CD4-positive, alpha-beta T cell treated with Interleukin-21 for 1 hour (primary cell): ENCODE measurements at places on chromosomes 1 and 21.

DNA sequence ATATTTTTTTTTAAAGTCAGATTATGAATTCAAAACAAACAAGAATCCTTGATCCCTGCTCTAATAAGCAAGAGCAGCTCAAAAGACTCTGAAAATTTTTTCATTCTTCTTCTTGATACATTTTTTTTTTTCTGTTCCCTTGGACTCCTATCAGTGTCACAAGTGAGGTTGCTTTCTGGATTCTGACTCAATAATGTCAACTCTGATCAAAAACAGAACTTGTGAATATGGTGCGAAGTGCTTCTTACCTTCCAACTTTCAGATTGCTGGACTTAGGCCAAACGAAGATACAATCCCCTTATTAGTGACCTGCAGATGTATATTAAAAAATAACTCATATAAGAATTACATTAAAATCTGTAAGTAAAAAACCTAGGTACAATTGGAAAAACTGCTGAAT, 136.1 kb downstream of the GPATCH2 start:
- no peak for DNase-seq

- DNase-seq: no peak
Measured at GRCh38 chr1:198275597-198275996, 118.8 kb downstream of the NEK7 start.

- DNase-seq: no peak
Measured at GRCh38 chr1:30600706-30601105, 122.7 kb downstream of the MATN1 start.

DNA sequence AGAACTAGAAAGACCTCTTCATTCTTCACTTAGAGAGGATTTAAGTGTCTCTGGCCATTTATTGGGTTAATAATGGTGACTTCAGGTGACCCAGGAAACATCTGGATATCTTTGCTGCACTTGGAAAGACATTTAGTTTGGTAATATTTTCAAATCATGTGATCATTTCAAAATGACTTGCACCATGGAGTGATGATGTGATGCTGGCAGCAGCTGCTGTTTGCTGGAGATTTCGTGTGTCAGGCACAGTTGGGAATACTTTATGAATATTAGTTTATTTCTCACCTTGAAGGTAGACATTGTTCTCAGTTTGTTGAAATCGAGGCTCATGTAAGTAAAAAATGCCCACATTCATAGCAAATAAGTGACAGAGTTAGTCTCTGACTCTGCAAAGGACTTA, 236.0 kb downstream of the DISC1 start:
- DNase-seq: no peak
